Activated T-helper 2 cell treated with anti-CD3 and anti-CD28 coated beads, Interferon-gamma antibody, Interleukin-2, Interleukin-4, amounts not matched to agents 10 μg/mL and 5 μg/mL and 100 μg/mL, durations not matched to agents 14 hours and 24 hours and 36 hours (primary cell): ENCODE measurements at places on chromosomes 5 and 9.

DNA sequence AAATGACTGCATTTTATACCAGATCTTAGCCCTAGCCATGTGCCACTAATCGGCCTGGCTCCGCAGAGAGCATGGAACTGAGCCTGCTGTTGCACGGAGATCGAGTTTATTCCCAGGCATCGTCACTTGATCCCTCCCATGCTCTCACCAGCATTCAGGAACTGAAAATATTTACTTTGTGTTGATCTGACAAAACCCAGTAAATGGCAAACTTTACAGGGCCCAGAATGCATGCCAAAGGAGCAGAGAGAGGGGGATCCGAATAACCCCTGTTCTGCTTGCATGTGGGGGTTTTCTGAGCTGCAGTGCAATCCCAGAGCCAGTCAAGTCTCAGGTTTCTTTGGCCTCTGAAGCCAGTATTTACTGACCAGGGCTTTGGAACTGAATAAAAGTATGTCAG lies 87.3 kb downstream of the GAS1 start:
- no peak for DNase-seq

DNA sequence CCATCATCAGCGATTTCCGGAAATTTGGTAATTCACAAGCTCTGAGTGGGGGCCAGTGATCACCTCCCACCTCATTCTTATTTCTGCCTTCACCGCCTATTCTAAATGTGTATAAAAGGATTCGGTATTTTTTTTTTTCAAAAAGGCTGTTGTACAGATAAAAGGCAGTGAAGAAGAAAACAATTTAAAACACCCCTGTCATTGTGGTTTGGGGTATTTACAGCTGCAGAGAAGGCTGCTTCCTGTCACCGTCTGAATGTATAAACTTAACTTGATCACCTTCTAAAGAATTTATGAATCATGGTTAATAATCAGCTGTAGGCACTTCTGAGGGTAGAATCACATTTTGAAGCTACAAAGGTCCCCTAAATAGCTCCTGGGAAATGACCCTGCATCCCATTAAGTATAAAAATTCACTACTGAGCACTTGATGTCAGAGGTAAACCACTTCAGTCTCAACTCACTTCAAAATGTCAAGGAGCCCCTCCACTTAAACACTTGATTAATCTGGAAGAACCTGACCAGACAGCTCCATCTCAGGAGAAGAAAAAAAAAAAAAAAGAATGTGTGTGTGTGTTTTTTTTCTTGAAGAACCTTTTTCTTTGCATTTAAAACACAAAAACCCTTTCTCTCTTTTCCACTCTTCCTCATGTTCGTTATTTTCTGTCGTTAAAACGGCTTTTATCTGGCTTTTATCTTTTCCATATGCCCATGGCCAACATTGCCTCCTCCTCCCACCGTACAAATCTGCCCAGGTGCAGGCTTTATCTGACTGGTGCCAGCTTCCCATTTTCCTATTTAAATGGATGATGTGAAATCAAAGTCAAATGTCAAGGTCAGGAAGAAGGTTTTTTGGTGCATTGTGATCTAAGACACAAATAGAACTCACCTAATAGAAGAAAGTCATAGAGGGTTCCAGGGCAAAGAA lies 291.2 kb downstream of the IRX1 start:
- DNase-seq, result no peak

DNA sequence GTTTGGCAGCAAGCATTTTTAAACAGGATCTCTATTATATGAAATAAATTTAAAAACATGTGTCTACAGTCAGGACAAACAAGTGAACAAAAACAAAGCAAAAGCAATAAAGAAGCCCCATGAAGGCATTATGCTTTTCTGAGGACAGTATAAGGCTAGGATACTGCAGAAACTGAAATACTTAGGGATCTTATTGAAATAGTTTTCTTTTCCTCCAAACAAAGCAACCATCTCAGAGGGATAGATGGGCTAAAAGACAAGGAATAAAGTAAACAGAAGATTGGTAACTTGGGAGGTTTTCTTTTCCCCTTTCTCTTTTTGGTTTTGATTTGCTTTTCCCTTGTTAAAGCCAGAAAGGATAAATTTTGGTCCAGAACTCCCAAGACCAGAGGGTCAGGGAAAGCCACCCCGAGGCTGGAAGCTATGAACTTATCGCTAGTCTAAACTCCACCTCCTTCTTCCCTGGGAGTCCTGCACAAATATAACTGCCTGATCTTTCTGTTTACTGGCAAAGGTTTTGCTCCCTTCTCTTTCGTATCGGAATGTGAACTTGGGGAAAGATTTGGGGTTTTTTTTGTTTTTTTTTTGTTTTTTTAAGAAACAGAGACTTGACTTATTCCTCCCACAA lies 164.0 kb downstream of the GHR start:
- DNase-seq, result no peak

GRCh38 chr5:109584986-109585599 lies 104.6 kb upstream of the MAN2A1 start:
- DNase-seq, result no peak

DNA sequence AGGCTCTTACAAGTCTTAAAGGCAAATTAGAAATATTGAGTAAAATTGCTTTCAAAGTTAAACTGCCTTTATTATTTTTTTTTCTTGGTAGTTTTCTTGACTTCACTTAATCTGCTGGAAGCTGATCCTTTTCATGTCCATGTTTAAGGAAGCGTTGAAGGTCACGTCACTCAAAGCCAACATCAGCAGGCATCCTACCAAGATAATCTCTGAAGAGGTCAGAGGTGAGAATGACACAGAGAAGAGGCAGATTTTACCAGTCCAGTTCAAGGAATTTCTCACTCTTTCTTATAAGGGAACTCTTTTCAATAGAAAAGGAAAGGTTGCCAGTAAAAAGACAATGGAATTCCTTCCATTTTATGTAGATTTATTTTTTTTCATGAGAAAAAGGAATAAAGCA lies 259.8 kb downstream of the ANXA1 start:
- DNase-seq, result no peak

- DNase-seq, result no peak
Measured at GRCh38 chr5:16508730-16509531, 43.3 kb upstream of the ZNF622 start.

DNA sequence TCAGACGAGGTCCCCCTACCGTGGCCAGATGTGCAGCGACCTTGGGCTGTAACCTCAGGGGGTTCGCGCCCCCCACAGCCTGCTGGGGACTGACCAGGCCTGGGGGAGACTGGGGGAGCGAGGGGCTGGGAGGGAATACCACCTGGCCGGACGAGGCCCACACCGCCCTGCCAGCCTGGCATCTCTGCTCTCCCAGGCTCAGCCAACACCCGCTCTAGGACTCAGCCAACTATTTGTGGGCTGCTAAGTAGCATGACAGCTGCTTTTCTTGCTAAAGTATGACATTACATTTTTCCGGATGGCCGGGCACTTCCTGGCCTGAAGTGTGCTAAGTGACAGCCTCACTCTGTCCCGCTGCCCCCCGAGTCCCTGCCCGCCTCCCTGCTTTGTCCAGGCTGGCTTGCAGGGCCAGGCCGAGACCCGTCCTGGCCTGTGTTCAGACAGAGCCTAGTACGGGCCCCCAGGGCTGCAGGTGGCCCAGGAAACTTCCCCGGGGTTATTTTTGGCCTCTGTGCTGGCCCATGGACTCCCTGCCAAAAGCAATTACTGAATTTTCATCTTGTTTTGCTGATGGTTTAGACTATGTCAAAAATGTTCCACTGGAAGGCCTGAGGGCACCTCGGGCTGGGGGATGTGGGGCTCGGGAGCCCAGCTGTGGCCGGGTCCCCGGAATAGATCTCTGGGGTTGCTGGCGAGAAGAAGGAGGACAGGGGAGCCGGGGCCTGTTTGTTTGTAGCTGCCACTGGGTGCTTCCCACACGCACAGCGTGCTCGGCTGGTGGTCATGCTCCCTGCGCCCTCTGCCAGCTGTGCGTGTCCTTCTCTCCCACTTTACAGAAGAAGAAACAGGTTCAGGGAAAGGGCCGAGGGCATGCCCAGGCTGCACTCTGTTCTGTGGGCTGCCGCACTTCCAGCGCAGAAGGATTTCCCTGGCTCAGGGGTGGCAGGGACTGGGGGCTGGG lies 13.4 kb upstream of the SLC2A6 start:
- no peak for DNase-seq

DNA sequence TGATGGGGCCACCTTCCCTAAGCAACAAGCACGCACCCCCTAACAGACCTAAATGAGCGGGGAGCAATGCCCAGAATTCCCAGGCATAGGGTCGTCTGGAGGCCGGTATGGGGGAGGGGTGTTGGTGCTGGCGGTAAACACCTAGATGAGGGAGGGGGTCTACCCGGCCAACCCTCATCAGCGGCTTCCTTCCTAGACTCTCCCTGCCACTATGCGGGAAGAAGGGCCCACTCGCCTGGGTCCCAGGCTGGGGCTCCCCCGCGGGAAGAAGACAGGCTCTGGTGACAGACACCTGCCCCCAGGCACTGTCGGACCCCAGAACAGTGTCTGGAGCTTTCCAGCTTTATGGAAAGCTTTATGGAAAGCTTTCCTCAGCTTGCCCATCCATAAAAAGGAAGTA lies 519.0 kb upstream of the SEMA6A start:
- DNase-seq, result no peak

- no peak for DNase-seq
Measured at GRCh38 chr5:9947225-9947714, 302.4 kb downstream of the ATPSCKMT start.

DNA sequence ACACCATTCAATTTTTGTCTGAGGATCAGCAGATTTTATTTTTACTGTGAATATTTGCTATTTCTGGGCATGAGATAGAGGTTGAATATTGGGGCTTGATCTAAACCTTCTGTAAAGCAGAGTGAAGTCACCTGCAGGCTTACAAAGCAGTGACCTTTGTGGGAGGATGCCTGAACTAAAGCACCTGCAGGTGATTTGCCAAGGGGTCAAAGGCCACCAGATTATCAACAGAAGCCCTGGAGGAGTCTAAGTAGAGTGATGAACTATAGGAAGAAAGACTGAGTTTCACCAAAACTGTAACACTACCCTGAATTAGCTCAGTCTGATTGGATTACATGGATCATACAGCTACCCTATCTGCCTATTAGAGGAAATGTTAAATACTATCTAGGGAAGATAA lies 144.3 kb upstream of the PRLR start:
- no peak for DNase-seq

DNA sequence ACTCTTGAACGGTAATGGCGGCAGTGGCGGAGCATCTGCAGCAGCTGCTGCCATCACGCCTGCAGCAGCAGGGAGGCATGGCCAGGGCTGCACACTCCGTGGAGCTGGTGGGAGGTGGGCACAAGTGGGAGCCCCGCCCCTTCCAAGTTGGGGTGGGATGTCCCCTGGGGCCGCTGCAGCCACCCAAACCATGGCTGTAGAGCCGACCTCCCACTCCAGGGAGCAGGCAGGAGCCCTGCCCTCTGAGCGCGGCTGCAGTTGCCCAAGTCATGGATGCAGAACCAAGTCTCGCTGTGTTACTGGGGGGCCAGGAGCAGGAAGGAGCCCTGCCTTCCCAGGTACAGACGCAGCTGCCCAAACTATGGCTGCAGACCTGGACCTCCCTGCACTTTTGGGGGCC lies 215.3 kb upstream of the VLDLR start:
- no peak for DNase-seq

- no peak for DNase-seq
Measured at GRCh38 chr5:8417316-8418048, 548.5 kb downstream of the MTRR start.

DNA sequence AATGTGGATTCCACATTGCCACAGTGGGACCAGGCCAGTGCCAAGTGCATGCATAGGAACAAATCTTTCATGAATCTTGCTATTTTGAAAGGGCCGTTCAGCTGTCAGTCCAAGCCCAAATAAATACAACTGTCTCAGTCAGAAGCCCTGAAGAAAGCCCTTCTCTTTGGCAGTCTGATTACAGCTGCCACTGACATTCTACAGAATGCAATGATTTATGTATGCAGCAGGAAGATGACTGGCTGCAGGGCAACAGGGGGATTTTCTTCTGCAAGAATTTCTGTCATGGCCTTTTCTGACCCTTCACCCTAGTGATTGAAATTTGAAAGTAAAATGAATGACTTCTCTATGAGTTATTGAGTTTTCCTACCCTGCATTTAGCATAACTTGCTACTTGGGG lies 86.7 kb upstream of the FER start:
- DNase-seq, result no peak

- DNase-seq, result no peak
Measured at GRCh38 chr5:125829349-125829748, 593.9 kb upstream of the GRAMD2B start.

DNA sequence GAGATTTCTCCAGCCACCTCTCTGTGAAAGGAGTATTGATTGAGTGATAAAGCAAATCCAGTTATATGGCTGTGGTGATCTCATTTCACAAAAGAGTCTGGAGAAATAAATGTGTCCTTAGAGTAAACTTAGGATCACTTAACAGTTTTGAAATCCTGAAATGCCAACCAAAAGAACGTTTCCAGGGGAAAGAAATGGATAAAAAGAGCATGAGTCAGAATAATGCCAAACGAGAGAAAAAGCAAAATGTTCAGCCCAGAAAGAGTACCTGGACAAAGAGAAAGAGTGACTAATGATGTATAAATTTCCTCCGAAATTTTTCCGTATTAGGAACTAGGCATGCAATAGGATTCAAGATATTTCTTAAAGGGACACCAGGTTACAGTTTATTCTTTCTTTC lies 463.1 kb upstream of the CDH10 start:
- no peak for DNase-seq

DNA sequence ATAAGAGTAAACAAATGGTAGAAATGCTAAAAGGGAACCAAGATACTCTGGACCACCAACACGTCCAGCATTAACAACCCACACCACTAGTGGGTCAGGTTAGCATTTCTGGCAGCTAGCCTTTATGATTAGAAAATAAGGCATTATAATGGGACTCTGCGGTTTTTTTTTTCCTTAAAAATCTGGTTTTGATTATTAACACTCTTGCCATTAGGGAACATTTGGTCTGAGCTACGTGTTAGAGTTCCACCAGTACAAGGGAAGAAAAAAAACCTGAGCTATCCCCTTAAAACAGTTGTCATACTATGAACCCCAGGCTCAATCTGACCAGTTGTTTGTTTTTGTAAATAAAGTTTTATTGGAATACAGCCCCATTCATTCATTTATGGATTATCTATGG lies 110.4 kb downstream of the NTRK2 start:
- DNase-seq, result no peak

- DNase-seq, result no peak
Measured at GRCh38 chr5:61719124-61719523, 387.1 kb downstream of the ZSWIM6 start.

DNA sequence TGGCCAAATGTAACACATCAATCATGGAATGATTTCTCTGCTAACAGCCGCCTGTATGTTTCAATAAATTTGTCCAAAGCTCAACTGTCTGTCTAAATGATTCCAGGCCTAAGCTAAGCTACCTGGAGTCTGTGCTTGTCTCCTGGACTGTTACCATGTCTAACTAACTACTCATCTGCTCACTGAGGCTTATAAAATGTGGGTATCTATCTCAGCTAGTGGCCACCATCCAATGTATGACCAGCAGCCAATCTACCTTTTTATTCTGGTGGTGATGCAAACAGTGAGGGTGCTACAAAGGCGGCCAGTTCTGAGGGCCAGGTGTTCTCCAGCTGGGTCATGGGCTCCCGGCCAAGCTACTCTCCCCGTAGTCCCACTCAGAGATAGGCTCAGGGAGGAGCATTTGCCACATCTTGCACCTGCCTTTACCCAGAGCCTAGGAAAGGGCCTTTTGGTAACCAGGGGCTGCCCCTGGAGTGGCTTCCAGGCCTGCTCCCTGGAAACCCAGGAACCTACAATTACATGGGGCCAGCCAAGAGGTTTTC lies 59.1 kb downstream of the PFDN1 start:
- DNase-seq, result no peak
